ENCODE measurements at places on chromosomes 4 and X.

GRCh38 chr4:114062499-114062898, 83.1 kb upstream of the ARSJ start:
- DNase-seq = no peak

GRCh38 chr4:12852338-12853307, 631.5 kb downstream of the RAB28 start:
- DNase-seq = peak; percentile 44

- no peak for DNase-seq
These were observed 1.9 kb upstream of the MAGEB3 start for GRCh38 chrX:30228526-30228925.

- no peak for DNase-seq
These were observed 76.7 kb downstream of the CPEB2 start for GRCh38 chr4:15078682-15079642.

- DNase-seq = peak; percentile 65
These were observed 12.4 kb upstream of the NFXL1 start for GRCh38 chr4:47926667-47927258.

DNA sequence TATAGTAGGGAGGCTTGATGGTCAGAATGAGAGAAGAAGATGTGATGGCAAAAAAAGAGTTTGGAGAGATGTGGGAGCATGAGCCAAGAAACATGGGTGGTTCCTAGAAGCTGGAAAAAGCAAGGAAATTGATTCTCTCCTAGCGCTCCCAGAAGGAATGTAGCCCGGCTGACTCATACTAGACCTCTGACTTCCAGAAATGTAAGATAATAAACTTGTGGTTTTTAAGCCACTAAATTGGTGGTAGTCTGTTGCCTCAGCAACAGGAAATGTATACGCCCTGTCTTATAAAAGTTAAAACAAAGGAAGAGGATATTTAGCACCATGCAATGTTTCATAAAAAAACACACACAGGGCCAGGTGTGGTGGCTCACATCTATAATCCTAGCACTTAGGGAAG, 182.7 kb upstream of the PCDH7 start:
- no peak for DNase-seq

- no peak for DNase-seq
These were observed 102.8 kb downstream of the NAF1 start for GRCh38 chr4:163063891-163064290.

DNA sequence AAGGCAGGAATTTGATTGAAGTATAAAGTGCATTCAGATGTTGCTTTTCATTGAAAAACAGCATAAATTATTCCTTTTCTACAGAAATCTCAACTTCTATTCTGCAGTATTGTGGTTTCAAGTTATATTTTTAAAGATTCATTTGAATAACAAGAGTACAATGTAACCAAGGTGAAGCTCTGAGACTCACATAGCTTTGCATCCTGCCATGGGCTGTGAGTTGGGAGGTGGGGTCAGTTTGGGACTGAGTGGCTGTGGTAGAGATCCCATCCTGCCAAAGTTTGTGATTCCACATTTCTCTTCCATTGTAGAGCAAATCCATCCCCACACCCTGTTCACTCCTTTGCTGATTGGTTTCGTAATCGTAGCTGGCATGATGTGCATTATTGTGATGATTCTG, 69.2 kb downstream of the KIT start:
- no peak for DNase-seq

DNA sequence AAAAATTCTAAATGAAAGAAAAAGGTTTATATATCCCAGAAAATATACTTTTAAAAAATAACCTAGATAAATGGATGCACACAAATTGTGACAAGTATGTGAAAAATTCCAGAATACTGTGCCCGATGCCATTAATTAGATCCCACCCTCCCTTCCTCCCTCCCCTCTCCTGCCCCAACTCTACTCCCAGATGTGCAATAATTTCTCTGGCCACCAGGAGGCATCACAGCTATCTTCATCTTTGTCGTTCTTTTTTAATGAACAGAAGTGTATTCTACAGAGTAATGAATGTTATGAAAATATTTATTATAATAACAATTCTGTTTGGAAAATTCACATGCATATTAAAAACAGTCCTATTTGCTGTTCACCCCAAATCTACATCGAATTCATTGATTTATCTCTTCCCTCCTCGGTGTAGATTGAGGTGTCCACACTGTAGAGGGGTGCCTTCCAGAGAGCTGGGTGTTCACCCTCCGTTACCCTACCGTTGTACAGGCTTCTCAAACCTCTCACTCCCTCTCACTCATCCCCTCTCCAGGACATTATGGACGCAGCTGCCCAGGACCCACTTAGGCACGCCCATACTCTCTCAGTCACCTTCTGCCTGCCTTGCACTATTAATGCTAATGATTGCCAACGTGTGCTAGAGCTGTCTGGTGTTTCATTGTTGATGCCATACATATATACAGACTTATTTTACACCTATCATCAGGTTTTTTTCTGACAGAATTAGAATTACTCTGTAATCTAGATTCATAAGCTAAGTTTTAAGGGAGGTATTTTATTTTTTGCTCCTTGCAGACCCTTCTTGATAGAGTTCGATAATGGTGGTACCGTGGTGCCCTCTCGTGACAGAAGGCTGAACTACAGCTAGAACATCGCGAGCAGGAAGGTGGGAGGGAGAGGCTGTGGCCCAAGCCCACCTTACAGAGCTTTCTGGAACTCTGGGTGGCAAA, 14.1 kb downstream of the RAB40AL start:
- peak; percentile 16 for DNase-seq

- no peak for DNase-seq
These were observed 103.6 kb downstream of the RAPGEF2 start for GRCh38 chr4:159206427-159206871.

GRCh38 chr4:152713951-152714705, 34.3 kb upstream of the TMEM154 start:
- no peak for DNase-seq

- DNase-seq = no peak
These were observed 37.7 kb upstream of the FAT1 start for GRCh38 chr4:186761393-186761792.

GRCh38 chr4:154030746-154031145, 241.9 kb upstream of the SFRP2 start:
- no peak for DNase-seq

- DNase-seq = no peak
These were observed 19.4 kb upstream of the YTHDC1 start for GRCh38 chr4:68369142-68369805.

- DNase-seq = no peak
These were observed 99.8 kb downstream of the PTCHD1 start for GRCh38 chrX:23434356-23434884.

DNA sequence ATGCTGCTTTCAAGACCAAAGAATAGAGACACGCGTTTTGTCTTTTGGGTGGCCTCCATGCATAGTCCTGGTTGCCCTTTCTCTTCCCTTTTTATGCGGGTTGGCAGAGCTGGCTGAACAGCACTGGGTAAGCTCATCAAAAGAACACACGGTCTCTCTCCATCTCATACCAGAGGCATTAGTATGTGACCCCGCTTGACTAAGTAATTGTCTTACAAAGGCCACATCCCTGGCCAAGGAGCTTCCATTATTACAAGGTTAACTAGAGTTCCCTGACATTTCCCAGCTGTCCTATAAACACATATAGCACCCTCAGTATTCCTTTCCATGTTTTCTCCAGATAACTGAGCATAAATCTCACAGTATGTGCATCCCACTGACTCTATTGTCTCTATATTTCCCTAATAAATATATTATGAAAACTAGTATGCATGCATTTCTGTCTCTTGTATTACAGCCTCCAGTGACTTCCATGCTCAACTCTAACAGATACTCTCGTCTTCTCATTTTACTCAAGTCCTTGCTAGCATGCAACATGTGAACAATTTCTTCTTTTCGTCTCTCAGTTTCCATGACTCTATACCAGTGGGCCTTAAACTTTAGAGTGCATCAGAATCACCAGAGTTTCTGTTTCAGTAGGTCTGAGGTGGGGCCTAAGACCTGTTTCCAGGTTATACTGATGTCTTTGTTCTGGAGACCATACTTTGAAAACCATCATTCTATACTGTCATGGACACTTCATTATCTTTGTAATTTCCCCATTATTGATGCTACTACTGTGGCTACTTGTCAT, 247.7 kb upstream of the ARSJ start:
- DNase-seq = no peak

GRCh38 chr4:28317221-28317620, 1456.6 kb downstream of the STIM2 start:
- DNase-seq = no peak

DNA sequence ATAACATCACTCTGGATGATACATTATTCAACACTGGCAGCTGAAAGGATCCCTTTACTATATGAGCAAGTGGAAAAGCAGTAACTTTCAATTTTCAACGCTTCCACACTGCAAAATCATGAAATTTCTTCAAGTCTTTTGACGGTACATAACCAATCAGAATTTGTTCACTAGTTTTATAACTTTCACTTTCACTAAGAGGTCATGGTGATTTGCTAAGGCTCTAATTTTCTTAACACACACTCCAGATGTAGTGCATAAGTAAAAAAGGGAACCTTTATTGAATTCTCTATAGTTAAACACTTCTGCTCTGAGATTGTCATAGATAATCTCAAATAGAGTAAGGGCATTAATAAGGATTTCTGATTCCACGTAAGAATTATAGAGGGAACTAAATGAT, 4.1 kb downstream of the ARMCX2 start:
- no peak for DNase-seq

DNA sequence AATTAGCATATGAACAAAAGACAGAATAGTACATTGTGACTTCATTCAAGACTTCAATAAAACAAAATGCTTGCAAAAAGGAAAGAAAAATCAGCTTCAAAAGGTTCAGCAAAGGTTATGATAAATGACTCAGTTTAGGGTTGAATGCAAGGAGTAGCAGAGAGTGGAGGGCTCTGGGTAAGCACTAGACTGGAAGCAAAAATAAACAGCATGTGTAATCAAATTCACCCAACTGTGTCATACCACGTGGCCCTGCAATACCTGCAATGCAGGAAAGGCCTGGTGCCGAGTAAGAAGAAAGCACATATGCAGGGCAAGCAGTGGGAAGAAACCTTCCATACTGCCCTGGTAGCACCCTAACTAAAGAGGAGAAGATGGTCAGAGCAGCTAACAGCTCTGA, 88.7 kb downstream of the ATP11C start:
- peak; percentile 3 for DNase-seq

DNA sequence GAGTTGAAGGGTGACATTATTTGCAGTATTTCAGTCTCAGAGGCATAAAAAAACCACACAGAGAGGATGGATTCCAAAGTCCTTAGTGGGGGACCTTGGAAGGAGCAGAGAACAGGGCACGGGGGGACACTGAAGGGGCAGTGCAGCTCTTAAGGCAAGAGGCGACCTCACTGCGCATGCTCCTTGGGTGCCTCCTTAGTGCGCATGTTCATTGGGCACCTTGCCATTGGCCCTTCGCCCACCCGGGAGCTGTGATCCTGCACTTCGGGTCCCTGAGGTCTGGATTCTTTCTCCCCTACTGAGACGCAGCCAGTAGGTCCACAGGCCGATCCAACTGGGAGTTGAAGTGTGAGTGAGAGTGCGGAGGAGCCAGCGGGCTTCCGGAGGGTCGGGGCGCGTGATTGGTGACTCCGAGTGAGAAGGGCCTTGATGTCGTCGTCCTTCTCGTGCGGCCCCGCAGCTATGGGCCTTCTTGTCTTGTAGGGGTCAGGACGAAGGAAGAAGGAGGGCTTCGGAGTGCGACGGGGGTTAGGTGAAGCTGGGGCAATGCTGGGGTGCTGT, at the start of gene XAGE5:
Gene XAGE5, plus strand, starts transcription at position 223 of the 561 bp plus-strand sequence. CDS start 1,280 bp downstream, outside the sequence.
- DNase-seq = no peak

GRCh38 chrX:95678679-95679078, 1006.0 kb upstream of the DIAPH2 start:
- DNase-seq = no peak

- no peak for DNase-seq
These were observed 24.5 kb downstream of the HTRA3 start for GRCh38 chr4:8294036-8294435.

- peak; percentile 85 for DNase-seq
These were observed at the start of gene ACSL1 for GRCh38 chr4:184825896-184826690. Gene ACSL1 (minus strand): TSS chr4:184825968. CDS start chr4:184803514, 22,454 bp downstream.

DNA sequence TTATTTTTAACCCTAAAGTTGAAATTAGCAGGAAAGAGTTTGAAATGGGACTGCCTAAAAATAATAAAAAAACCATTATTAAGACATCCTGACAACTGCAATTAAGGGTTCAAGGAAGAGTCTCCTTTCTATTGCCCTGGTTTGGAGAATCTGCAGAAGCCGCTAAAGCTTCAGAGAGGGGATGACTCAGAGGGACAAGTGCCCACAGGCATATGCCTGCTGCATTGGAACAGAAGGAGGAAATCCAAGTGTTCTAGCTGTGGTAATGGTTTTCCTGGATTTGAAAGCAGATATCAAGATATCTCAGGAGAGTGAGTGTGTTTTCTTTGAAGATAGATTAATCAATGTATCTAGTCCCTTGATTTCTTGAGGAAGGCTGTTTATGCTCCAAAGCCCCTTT, 235.1 kb upstream of the TAPT1 start:
- DNase-seq = no peak

GRCh38 chrX:40818236-40818635, 82.9 kb upstream of the MED14 start:
- no peak for DNase-seq

DNA sequence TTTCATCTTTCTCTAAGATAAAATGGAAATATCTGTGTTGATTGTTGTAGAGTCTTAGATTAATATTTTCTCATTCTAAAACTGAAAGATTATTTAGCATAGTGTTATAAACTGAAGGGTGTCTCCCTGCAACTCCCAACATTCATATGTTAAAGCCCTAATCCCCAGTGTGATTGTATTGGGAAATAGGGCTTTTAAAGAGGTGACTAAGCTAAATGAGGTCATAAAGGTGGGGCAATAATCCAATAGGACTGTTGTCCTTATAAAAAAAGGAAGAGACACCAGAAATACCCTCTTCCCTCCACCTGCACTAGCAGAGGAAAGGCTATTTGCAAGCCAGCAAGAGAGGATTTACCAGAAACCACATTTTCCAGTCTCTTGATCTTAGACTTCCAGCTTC, 1626.4 kb downstream of the C4orf33 start:
- DNase-seq = no peak

DNA sequence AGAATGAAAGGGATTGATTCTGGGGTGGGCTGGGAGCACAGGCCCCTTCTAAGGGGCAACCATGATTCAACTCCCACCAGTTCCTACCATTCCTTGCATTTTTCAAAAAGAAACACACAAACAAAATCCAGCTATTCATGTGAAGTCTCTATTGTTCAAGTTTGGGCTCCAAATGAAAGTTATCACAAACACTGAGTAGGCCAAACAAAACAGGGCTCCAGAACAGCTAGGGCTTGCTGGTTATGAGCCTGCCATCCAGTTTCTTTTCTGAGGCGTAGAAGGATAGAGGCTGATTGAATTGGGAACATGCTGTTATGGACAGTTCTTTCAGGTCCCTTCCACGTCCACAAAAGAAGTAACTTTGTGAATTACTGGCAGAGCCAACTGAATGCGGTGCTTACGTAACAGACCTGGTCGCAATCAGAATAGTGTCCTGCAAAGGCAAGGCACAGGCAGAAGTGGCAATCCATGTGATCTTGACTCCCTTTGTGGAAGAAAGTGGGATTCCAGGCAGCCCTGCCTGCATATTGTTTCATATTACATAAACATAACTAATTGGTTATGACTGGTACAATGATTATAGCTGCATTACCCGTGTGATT, 244.5 kb downstream of the SCFD2 start:
- DNase-seq = no peak

- DNase-seq = no peak
These were observed 22.7 kb upstream of the PSAPL1 start for GRCh38 chr4:7457201-7458065.

Data from OCI-LY7 (cell line).